ENCODE measurements at places on chromosomes 11 and 22.
A peak's percentile ranks its signal among the peaks of the same experiment; 100 is the strongest.

DNA sequence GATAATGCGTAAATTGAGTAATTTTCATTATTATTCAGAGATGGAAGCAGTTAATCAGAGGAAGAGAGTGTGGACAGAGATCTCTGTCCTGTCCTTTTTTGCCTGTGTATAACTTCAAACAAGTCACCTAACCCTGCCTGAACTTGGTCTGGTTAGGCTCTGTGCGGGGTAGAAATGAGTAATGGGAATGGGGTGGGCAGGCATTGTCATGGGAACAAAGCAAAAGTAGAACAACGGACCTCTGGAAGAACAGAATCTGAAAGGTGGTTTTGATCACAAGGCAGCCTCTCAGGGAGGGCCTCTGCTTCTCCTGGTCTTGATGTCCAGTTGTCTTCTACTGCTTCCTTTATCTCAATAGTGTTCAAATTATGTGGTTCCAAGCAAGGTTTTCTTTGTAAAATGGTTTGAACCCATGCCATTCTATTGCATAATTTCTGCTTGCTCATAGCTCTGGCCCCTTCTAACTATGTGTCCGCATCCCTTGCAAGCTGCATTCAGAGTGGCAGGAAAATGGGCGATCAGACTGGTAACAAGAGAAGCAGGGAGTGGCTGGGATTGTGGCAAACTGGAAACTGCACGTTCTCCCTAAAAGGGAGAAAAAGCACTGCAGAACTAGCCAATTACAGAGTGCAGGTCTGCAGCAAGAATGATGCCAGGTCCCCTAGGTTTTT, 76.1 kb downstream of the PRR5L start:
- DNase-seq = peak; percentile 63

- DNase-seq = no peak
Observed at GRCh38 chr22:31170971-31171370, 11.0 kb downstream of the RNF185 start.

GRCh38 chr11:61495801-61496601, 12.5 kb upstream of the LRRC10B start:
- no peak for DNase-seq

DNA sequence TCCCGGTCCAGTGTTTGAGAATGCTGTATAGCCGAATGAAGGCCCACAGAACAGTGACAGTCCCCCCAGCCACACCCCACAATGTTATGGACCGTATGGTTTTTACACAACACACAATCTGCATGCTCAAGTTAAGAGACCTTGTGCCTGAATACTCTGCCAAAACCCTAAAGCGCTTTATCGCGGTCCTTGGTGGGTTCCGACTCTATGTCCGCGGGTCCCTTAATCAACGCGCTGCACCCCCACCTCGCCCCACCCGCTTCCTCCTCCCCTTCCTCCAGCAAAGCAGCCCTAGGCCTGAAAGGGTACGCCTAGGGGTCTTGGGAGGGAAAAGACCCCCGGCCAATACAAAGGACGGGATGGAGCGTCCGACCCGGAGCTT, 442 bp downstream of the COPB1 start:
- DNase-seq = peak; percentile 15

DNA sequence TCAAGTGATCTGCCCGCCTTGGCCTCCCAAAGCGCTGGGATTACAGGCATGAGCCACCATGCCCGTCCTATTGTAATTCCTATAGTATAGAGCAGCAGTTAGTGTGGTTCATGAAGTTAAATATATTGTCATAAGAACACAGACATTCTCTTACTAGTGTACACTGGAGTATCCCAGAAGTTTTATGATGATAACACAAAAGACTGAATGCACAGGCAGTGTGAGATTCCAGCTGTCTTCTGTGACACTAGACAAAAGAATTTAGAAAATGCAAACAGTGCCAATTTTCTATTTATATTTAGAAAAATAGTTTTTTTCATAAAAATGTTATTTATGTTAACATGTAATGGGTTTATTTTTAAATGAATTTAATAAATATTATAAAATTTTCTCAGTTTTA, 39.4 kb upstream of the RBX1 start:
- no peak for DNase-seq

- DNase-seq = no peak
Observed at GRCh38 chr11:57896361-57897145, 127.1 kb upstream of the OR9Q1 start.
